ENCODE measurements at places on chromosomes 4 and X.

DNA sequence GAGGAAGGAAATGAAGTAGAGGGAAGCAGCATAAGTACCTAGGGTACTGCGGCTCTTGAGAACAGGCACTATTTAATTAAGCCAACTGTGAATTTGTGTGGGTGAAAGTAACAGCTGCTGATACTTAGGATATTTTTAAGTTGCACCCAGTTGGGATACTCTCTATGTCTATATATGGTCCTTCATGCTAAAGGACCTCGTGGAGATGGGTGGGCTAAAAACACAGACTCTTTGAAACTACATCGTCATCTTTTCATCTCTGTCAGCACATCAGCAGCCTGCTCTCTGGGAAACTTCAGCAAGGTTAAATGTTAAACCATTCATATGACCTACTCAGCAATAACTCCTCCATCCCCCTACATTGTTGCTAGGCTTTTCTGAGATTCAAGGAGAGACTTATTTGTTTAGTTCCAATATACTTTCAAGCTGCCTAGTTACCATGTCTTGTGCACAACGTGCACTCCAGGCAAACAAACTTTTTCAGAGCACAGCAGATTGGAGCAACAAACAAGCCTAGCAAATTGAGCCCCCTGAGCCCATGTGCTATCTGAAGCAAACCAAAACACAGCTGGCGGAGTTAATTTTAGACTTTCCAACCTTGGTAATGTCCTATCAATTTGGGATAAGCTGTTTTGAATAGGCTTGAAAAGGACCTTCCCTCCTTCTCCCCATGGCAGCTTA is 6.2 kb upstream of the MOB1B start:
- no peak for DNase-seq

GRCh38 chrX:70262952-70263567 is 3.1 kb upstream of the P2RY4 start:
- DNase-seq, result peak; percentile 70

DNA sequence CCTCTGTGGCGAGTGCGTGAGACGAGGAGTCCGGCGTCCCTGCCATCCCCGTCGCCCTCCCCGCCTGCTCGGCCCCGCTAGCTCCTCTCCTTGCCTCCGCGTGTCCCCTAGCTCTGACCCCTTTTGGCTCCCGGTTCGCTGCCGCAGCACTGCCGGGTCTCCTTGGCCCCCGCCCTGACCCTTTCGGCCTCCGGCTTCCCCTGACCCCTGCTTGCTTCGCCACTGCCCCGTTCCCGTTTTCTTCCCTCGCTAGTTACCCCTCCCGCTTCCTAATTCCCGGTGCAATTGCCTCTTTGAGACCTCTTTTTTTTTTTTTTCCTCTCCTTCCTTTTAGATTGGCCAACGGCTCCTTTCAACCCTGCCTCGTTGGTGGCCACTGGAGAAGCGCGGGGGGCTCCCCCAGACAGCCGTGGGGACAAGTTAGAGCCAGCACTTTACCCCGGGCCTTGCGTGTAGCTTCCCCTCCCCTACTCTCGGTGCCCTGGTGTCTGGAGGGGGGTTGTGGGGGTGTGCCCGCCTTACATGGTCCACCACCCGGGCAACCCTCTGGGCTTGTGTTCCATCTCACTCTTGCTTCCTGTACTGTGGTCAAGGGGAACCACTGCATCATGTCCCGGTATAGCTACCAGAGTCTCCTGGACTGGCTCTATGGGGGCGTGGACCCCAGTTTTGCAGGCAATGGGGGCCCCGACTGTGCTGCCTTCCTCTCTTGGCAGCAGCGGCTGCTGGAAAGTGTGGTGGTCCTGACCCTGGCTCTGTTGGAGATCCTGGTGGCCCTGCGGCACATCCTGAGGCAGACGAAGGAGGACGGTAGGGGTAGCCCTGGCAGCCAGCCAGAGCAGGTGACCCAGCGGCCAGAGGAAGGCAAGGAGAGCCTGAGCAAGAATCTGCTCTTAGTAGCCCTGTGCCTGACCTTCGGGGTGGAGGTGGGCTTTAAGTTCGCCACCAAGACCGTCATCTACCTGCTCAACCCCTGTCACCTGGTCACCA is 548 bp downstream of the TMEM164 start:
- DNase-seq, result peak; percentile 3

DNA sequence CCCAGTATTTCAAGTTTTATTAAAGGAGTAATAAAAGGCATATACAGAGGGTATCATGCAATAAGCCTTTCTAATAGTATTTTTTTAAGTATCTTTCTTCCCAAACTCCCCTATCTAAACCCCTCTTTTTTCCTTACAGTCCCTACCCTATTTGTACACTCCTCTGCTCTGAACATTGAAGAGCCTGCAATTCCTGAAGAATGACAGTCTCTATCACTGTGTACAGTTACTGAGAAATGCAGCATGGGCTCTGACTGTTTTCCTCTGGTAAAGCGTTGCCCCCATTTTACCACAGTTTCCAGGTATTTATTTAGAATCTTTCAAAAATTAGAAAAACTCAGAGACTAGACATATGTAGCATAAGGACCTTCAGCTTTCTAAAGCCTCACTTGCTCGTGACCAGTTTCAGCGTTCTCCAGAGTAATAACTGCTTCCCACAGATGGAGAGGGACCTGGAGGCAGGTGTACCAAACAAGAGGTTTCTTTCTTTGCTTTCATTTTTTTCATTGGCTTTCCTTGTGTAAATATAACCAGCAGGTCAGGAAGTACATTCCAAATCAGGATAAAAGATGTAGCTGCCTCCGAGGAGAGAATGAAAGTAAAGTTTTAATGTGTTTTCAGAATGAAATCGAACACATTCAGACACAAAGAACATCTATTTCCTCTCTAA is 230.8 kb downstream of the CFAP299 start:
- no peak for DNase-seq

DNA sequence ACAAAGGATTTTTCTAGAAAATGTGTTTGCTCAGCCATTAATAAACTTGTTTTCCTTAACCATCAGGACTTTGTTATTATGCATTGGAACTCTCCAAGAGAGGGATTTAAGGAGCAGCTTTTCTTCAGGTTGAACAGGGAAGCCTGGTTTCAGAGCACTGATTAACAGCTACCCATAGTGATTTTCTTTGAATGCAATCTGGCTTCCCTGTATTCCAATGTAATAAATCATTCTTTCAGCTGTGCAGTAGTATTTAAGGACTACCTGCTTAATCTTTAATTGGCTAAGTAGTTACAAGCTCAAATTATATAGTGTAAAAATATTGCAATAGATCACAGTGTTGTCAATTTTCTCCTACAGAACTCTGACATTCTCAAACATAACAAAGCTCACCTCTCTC is 77.5 kb downstream of the TMEM156 start:
- DNase-seq, result no peak

DNA sequence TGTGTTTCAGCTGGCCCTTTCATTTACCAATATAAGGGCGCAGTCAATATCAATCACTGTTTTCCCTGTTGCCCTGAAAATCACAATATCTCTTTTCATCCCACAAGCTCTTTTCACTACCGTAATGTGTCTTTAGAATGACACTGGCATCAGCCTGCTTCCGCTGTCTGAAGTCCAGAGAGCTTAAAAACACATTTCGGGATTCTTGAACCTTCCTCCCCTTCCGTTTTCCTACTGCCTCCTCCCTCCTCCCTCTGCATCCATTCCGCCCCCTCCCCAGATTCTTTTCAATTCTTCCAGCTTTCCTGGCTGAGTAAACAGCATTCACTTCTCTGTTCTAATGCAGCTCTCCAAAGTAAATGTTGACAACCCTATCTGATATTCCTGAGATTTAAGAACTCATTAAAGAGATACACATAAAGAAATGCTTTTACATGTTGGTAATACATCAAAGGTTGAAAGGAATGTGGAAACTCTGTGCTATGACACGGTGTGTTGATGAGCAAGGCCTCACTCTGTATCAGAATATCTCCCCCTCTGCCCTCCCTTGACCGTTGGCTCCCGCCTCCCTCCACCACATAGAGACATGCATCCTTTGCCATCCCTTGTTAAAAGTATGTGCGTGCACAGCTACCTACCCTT is 83.5 kb upstream of the SPRY1 start:
- DNase-seq, result no peak
